NK-92 treated with Interleukin-12 subunit alpha and Interleukin-12 subunit beta, amount 100 ng/mL, for 24 hours (cell line): ENCODE measurements at places on chromosomes 6 and 20.

DNA sequence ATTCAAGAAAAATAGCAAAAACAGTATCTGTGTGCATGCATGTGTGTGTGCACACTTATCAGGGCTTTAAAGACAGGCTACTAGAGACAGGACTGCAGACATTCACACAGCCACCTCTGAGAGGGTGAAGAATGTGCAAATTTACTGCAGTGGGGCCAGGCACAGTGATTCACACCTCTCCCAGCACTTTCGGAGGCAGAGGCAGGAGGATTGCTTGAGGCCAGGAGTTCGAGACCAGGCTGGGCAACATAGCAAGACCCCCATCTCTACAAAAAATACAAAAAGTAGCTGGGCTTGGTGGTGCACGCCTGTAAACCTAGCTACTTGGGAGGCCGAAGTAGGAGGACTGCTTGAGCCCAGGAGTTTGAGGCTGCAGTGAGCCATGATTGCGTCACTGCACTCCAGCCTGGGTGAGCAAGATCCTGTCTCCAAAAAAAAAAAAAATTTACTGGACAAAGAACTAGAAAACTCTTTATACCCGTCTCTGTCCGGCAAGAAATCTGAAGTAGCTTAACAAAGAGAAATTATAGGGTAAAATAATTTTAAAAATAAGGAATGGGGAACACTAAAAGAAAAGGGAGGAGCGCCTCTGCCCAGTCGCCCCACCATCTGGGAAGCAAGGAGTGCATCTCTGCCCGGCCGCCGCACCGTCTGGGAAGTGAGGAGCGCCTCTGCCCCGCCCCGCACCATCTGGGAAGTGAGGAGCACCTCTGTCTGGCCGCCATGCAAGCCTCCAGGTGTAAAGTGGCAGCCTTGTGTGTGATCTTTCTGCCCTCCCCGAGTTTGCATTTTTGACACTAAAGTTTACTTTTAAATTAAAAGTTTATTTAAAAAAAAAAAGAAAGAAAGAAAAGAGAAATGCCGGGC is 105.1 kb downstream of the ZMYND8 start:
- no peak for DNase-seq

GRCh38 chr20:38844963-38845362 is 39.5 kb downstream of the PPP1R16B start:
- DNase-seq: no peak

DNA sequence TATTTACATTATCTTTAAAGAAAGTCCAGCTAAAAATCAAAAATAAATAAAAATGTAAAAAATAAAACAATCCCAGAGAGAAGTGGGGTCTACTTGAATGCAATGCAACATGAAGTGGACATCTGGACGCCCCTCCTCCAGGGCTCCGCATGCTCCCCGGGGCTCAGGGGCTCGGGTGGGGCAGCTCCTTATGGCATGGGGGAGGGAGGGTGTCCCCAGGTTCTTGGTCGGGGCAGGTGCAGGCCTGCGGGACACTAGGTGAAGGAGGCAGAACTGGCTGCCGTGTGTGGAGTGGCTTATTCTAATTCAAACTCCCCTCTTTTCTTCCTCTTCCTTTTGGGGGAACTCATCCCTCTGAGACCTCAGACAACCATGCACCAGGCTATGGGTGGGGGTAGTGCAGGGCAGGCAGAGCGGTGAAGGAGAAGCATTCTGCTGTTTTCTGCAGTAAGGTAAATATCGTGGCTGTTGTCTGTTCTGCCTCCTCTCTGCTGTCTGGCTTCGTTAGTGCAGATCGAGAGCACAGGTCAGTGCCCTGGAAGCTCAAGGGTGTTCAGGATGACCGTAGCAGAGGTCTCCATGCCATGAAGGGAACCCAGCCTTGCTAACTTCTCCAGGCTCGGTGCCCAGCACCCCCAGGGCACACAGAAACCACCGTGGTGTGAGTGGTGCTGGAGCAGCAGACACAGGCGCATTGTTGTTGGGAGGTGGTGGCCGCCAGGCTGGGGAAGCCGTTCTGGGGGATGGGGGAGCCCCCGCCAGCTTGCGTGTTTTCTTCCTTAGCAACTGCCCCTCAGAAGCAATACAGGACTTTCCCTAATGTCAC is 82.6 kb downstream of the TTLL2 start:
- DNase-seq: no peak

GRCh38 chr20:58893355-58894120 is 41.0 kb downstream of the GNAS start:
- no peak for DNase-seq

DNA sequence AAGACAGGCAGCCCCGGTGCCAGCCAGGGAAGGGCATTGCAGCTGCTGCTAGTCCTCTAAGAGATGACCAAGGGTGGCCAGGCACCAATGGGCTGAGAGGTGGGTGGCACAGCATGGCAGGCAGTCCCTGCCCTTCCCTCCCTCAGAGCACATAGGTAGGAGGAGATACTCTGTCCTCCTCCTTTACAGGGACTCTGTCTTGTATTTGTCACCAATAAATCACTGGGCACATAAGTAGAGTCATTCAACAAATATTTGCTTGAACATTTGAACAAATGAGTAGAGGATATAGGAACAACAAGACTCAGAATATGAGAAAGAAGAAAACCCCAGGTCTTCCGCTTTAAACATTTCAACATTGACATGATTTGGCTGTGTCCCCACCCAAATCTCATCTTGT is 69.4 kb upstream of the CLDN20 start:
- no peak for DNase-seq

DNA sequence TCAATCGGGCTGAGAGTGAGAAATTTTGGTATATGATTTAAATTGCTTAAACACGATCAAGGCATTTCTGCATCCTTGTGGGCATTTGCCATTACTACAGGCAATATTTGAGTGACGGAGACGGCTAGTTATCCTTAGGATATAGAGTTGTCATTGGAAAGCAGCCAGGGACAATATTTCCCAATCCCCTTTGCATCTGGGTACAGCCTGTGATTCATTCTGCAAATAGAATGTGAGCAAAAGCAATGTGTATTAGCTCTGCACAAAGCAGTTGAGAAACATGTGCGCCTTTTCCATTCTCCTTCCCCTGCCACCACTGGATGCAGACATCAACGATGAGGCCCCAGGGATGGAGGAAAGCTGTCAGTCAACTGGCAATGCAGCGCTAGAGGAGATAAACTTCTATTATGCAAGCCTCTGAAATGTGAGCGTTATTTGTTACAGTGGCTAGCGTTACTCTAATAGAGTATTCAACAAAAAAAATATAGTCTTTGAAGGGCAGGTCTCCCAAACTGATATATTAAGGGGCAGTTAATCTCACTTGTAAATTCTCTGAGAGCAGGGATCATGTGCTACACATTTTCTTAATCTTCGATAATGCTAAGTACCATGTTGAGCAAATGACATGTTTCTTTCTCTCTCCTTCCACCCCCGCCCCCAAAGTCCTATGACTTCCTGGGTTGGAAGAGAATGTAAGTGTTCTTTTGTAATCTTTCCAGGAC is 37.1 kb upstream of the NCOA3 start:
- DNase-seq: no peak

DNA sequence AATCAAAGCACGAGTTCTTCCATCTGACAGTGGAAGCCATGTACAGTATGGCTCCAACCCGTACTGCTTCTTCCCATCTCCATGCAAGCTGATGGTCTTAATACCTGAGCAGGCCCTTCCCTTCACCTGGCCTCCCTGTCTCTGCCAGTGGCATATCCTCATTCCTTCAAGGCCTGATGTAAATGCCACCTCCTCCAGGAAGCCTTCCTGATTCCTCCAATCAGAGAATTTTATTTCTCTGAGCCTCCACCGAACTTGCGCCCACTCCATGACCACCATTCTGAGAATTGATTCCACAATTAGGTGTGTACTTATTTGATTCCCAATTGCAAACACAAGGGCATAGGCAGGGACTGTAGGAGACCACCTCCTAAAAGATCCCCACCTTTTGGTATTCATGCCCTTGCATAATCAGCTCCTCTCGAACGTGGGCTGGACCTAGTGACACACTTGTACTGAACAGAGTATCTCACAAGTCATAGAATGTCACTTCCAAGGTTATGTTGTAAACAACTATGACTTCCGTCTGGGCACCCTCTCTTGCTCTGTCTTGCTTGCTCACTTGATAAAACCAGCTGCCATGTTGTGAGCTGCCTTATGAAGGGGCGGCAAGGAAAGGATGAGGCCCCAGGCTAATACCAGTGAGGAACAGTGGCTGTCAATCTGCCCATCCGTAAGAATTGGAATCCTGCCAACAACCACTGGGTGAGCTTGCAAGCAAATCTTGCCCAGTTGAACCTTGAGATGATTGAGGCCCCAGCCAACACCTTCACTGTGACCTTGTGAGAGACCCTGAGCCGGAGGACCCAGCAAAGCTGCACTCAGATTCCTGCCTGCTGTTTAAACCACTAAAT is 38.8 kb downstream of the CPNE5 start:
- no peak for DNase-seq

DNA sequence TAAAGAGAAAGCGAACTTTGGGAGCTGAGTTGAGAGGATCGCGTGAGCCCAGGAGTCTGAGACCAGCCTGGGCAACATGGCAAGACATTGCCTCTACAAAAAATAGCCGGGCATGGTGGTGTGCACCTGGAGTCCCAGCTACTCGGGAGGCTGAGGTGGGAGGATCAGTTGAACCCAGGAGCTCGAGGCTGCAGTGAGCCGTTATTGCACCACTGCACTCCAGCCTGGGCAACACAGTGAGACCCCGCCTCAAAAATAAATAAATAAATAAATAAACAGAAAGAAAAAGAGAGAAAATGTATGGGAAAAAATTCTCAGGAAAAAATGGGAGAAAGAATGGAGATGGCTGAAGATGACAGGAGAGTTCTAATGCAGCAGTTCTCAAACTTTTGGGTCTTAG is 2.5 kb downstream of the C20orf202 start:
- DNase-seq: no peak

GRCh38 chr6:160139420-160139851 is 17.8 kb downstream of the SLC22A1 start:
- no peak for DNase-seq

- no peak for DNase-seq
Measured at GRCh38 chr20:2137552-2138201, 36.0 kb downstream of the STK35 start.

GRCh38 chr6:153787341-153787606 is 251.8 kb upstream of the OPRM1 start:
- DNase-seq: no peak

DNA sequence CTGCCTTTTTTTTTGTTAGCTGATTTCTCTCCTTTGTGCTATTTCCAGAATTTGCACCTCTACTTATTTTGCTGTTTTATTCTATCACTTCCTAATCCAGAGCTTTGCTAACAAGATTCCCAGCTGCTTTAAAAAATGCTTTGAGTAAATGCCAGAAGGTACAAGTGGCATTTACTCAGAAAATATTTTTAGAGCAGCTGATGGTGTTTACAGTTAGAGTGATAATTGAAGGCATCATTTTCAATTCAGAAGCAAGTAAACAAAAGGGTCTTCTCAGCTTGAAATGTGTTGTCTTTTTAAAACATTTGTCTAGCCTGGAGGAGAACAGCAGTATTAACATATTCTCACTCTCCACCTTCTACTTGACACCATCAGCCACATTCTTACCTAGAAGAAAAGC is 99.9 kb downstream of the OTOR start:
- no peak for DNase-seq

GRCh38 chr20:19860737-19861136 is 102.7 kb downstream of the RIN2 start:
- DNase-seq: no peak

GRCh38 chr6:3769610-3770009 is 18.1 kb upstream of the PXDC1 start:
- DNase-seq: no peak

- DNase-seq: no peak
Measured at GRCh38 chr6:143792402-143793279, 50.5 kb upstream of the LTV1 start.

DNA sequence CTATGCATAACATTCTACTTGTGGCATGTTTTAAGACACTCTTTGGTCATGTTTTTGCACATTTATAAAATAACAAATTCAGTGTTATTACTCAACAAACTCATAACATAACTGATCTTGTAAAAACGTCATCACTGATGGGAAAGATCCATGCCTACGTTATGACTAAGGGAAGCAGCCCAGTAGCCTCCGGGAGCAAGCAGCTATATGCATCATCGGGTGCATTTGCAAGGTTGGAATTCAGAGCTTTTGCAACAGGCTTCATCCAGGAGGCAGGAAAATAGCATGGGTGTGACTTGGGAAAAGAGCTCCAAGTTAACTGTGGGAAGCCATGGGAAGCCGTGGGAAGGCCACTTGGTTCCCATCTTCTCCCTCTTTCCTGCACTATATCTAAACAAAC is 271.6 kb upstream of the SGK1 start:
- DNase-seq: no peak

DNA sequence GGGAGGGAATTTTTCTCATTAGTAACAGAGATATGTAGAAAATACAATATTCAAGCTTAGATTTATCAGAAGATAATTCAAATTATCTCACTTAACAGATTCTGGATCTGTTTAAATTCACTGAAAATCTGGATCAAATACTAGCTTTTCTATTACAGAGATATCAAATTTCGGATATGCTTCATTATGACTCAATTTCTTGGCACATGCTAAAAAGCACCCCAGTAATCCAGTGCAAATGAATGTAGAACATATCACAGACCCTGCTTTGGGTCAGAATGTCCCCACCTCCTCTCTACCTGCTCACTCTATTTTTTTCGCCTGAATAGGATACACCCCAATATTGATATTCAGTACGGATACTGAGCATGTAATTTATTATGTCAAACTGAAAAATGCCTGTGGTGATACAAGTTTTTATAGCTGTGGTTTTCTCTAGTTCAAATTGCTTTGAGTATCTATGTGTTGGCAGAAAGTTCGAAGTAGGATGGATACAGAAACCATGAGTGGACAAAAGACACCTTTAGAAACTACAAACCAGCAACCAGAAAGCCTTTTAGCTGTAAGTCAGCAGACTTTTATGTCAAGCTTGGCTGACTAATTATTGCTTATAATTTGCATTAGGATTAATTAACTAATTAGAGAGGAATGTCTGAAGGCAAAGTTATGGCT is 290.0 kb downstream of the TFAP2B start:
- DNase-seq: no peak

DNA sequence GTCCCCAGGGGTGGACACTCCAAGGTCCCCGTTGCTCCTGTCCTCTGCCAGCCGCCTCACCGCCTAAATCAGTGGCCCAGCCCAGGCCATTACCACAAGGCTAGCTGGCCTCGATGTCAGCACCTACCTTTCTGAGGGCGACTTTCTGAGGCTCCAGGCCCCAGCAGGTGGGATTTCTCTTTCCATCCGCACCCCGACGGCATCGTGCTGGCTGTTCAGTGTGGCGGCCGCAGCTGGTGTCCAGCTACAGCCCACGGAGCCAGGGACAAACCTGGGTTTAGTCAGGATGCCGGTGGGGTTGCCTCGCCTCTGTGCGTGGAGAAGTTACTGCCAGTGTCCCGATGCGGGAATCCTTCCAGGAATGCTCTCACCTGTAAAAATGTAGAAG is 60.8 kb downstream of the ERMARD start:
- no peak for DNase-seq

DNA sequence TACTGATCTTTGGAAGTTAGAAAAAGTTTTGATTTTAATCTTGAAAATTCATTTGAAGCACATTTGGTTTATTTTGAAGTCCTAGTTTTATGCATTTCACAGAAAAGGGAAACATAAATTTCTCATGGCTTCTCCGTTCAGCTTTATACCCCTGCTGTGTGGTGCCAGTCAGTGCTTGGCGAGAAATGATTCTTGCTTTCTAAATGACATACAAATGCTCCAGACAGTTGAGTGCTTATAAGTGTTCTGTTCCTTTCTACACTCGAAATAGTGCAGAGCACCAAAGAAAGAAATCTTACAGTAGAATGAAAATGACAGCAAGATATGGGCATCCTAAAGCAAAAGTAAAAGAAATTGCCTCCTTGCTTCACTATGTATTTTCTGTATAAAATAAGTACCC is 9.0 kb upstream of the ZNF292 start:
- no peak for DNase-seq

GRCh38 chr6:40504274-40504673 is 82.9 kb downstream of the LRFN2 start:
- DNase-seq: no peak
